ENCODE measurements at places on chromosomes 5 and 9. TPM values are rescaled to one million over a fixed set of nuclear protein-coding genes. Genes with fewer than 3 reads are reported as not detected.
A peak's percentile ranks its signal among the peaks of the same experiment; 100 is the strongest.

DNA sequence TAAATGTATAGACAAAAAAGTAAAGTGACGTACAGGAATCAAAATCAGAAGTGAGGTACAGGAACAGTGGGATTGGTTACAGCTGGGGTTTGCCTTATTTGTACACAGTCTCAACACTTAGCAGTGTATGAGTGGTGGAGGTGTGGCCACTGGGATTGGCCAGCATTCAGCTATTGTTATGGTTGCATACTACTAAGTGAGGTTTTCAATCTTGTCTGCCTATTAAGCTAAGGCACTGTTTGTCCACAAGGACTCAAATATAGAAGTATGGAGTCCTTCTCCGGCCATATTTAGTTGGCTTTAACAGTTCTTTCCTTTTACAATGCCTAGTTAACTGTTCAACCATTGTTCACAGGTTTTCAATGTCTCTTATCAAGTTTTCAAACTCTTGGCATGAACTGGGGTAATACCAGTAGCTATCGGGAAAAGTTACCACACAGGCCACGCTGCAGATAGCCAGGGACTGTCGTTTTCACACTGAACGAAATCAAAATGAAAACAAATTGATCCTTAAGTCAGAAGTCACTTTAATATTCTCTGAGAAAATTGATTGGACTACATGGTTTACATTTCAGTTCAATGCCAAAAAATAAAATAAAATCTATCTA, 176.0 kb upstream of the FREM1 start:
- no peak for DNase-seq

DNA sequence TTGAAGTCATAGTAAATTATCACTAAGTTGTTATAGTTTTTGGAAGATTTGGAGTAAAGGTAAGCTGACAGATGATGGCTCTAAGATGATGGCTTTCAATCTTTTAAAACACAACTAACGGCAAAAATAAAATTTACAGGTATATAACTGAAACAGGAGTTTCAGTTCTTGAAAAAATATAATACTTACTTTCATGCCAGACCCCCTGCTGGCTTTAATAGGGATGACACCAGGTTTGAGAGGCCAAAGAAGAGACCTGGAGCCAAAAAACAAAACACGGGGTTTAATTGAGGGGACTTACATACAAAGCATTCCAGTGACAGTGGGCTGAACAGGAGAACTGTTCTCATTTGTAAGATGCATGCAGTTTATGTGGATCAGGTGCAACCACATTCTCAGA, 301.7 kb upstream of the PCSK5 start:
- DNase-seq, result no peak

CYFIP2 gene
- total RNA-seq, result 74.5 TPM

DNA sequence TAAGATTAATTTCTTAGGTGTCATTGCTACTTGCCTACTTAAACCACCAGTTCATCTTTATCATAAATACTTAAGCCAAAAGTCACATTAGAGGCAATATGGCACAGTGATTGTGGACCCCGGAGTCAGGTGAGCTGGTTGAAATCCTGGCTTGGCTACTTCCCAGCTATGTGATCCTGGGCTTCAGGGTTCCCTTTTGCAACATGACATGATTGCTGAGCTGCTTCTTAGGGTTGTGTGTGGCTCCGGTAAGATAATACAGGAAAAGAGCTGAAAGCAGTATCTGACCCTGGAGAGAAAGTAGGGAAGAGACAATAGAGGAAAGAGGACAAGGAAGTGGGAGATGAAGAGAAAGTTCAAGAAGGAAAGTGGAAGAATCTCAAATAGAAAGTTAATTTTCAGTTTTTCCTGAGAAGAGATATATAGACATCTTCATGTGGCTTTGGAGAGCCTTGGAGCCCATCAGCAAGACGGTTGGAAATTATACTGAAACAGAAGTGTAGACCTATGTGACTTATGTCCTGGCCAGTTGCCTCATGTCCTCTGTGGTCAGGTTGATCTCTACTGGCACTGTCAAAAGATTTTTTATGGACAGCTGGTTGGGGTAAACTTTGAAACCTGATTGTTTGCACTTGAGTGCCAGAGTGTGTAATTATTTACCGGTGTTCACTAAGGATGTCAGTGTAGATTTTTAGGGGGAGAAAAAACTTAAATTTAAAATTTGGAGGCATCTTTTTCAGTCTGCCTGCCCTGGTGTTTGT, 93.2 kb downstream of the GHR start:
- DNase-seq, result no peak

DNA sequence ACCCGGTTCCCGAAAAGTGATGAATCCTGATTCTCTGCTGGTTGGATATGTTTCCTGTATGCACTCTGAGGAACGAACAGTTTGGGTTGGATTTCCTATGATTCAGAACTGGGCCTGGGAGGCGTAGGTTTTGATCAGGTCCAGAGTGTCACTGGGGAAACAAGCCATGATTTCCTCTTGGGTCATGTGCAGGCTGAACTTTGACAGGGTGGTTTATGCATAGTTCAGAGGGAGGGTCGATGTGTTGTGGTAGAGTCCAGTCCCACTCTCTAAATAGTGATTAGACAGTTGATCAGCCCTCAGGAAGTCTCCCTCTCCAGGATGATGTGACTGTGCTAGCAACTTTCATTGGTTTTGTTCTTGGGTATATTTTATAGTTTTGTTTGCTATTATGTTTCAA, 17.4 kb downstream of the ATG10 start:
- DNase-seq, result no peak

CCL28 gene
- not detected for total RNA-seq

AKNA gene
- 13.4 TPM for total RNA-seq

DNA sequence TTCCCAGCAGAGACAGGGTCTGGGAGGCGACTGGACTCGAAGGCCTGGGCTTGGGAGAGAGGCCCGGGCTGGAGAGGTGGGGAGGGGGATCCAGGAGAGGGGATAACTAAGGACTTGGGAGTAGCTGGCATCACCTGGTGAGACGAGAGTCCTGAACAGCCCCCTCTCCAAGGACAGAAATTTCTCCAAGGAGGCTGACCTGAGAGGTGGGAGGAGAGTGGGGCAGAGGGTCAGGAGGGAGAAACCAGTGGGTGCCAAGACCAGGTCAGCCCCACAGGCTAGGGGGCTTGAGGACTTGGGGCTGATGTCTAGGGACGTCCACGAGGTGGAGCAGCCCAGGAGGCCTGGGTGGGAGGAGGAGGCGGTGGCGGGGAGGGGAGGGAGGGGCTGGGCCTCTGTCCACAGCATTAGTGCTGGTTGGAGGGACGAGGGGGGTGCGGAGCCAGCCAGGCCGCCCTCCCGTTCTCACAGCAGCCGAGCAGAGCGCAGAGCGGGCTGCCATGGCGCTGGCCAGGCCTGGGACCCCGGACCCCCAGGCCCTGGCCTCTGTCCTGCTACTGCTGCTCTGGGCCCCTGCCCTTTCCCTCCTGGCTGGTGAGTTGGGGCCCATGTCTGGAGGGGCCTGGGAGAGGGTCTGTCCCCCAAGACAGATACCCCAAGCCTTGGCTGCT, at the start of gene CRB2:
Gene CRB2, plus strand, starts transcription at position 437 of the 671 bp plus-strand sequence. Its CDS starts 64 bp downstream, at position 501.
- peak; percentile 58 for DNase-seq

TXNDC8 gene
- not detected for total RNA-seq

GARNL3 gene
- 10.5 TPM for total RNA-seq

GRCh38 chr9:135247227-135247930, 159.9 kb downstream of the OLFM1 start:
- no peak for DNase-seq

ANKDD1B gene
- total RNA-seq, result 0.20 TPM

ANKRD31 gene
- total RNA-seq, result 0.39 TPM

PRRT1B gene
- not detected for total RNA-seq

DNA sequence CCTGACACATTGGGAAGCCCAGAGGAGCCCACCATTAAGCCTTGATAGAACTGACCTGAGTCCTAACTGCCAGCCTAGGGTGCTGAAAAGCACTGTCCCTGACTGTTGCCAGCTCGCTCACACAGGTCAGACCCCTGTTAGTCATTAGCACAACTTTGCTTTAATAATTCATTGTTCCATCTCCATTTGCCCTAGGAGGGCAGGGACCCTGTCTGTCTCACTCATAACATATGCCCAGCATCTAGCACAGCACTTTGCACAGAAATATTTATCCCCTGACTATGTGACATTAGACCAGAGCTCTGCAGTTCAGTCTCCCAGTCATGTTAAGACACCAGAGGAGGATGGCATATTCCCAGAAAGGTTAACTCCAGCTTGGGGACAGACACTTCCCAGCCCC, 61.8 kb upstream of the STXBP1 start:
- no peak for DNase-seq

- no peak for DNase-seq
These were observed 32.5 kb downstream of the TAF11L14 start for GRCh38 chr5:17666726-17667235.

F2RL2 gene
- total RNA-seq, result not detected

- DNase-seq, result no peak
These were observed 244.3 kb downstream of the DENND1A start for GRCh38 chr9:123685489-123686083.

DNA sequence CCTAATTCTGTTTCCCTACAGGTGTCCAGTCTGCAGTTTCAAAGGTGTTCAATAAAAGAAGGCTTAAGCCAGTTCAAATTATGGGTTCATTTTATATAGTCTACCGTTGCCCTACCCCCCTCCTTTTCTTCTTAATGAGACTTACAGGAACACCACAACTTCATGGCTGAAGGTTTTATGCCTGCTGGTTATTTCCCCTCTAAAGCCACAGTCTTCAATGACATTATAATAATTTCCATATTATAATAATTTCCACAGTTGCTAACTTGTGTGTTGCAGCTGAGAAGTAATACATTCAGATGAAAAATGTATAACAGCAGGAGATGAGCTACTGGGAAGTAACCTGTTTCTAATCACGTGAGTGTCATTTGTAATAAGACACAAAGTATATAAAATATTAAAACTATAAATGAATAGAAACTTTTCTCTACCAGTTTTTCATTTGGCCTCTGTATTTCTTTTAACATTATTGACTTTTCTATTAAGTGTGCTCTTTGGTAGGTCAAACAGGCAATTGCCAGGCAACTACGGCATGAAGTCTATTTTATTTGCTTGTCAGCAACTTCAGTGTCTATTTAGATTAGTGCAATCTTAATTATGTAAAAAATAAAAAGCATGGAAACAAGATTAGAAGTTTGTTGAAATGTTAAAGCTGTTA, 120.5 kb upstream of the HMHB1 start:
- DNase-seq, result no peak

DNA sequence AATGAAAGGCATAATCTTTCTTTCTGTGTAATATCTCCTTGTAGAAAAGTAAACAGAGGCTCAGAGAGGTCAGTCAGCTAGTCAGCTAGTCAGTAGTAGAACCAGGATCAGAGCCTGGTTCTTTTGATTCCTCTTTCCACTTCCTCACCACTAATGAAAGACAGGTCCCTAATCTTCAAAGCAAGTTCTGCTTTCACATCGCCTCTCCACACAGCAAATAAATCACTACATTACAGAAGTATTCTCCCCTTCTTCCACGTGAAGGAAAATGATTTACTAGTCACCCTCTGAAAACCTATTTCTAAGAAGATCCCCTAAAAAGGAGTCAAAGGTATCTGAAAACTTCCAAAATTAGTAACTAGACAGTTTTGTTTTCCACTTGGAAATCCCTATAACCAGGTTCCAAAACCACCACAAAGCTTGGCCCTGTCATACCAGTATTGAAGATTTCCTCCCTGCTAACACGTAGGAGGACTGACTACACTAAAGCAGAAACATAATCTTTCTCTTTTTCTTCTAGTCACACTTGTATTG, 140.5 kb upstream of the TARS1 start:
- no peak for DNase-seq

DNA sequence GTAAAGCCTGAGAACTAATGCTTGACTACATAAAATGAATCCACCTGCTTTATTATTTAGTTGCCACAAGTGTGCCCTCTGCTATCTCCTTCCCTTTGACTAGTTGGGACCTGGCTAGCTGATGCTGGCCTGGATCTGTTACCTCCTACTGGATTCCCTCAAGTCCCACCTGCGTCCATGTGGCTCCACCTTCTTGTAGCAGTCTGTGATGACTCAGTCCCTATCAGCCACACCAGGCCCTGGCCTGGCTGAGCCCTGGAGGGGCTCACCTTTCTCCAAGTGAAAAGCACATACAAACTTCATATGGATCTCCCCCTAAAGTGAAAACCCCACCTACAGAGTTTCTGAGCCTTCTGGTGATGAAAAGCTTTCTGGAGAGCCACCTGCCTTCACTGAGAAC, 611.4 kb downstream of the SEMA5A start:
- DNase-seq, result no peak

CFAP157 gene
- 0.16 TPM for total RNA-seq

- no peak for DNase-seq
These were observed 11.2 kb downstream of the ROPN1L start for GRCh38 chr5:10452768-10453331.

- DNase-seq, result no peak
These were observed 62.9 kb downstream of the DENND1A start for GRCh38 chr9:123867034-123867433.

GRCh38 chr9:2018764-2019558, 3.8 kb downstream of the SMARCA2 start:
- no peak for DNase-seq

DNA sequence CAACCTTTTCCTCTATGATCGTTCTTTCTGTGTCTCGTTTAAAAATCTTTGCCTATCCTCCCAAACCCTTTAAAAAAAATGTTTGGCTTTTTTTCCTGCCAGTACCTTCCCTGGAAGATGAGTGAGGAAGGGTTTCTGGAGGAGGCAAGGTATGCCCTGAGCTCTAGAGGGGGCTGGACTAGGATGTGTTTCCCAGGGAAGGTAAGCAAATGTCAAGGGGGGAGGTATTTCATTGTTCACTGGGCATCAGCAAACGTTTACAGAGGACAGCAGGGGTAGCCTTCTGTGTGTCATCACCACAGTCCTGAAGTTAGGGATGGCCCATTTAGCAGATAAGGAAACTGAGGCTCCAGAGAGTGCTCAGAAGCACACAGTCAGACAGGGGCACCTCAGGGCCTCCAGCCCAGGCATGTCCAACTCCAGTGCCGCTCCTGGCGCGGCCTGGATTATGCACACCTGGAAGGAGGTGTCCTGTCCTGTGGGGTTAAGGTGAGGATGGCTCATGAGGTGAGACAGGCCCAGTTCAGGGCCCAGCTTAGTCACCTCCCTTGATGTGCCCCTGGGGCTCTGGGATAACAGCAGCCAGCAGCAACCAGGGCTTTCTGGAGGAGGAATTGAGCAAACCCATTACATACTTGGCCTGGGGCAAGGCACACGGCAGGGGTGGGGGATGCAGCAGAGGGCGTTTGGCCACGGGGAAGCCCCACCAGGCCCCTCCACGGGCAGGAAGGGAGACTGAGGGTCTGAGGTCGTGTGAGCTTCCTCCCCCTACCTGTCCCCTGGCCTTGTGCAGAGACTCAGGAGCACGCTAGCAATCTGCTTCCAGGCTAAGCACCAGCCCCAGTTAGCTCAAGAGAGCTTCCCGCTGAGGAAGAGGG, 100.3 kb upstream of the LMX1B start:
- DNase-seq, result no peak

DNA sequence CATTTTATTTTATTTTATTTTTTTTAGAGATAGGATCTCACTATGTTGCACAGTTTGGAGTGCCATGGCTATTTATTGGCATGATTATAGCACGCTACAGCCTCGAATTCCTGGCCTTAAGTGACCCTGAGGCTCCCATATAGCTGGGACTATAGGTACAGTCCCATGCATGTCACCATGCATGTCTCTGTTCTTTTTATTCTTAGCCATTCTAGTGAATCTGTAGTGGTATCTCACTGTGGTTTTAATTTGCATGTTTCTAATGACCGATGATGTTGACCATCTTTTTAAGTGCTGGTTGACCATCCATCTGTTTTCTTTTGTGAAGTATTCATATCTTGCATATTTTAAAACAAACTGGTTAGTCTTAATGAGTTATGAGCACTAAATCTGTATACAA, 76.1 kb downstream of the SLC44A1 start:
- no peak for DNase-seq

Data from neural crest cell (in vitro differentiated cells).